ENCODE measurements at places on chromosomes 12 and 14.
A peak's percentile ranks its signal among the peaks of the same experiment; 100 is the strongest.

GRCh38 chr14:30884901-30885300 is 10.5 kb downstream of the COCH start:
- H3K27ac ChIP-seq: no peak overlapping the region
- no peak for DNase-seq
- no peaks in the 10 kb centered on the region for H3K36me3 ChIP-seq
- 0 out of 2 replicates have a peak, but pooled peaks cover 6% of the 10 kb centered on the region for H3K4me1 ChIP-seq
- H3K27me3 ChIP-seq: no peaks in the 10 kb centered on the region

DNA sequence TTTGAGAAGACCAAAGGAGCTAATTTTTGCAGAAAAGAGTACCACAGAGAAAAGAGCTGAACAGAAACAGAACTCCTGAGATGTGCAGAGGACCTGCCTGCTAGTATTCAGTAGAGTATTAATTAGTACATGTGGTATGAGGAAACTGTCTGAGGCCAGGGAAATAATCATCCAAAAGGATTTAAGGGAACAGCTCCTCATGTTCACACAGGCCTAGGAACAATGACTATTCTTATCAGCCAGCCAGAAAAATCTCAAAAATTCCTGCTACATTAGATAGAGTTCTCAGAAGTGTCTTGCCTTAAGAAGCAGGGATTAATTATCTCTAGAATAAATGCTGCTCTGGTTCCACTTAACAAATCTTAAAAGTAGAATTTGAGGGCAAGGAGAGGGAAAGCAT is 36.4 kb downstream of the PKP2 start:
- H3K4me1 ChIP-seq: no peaks in the 10 kb centered on the region
- H3K27me3 ChIP-seq: no peaks in the 10 kb centered on the region
- H3K4me3 ChIP-seq: no peak overlapping the region

DNA sequence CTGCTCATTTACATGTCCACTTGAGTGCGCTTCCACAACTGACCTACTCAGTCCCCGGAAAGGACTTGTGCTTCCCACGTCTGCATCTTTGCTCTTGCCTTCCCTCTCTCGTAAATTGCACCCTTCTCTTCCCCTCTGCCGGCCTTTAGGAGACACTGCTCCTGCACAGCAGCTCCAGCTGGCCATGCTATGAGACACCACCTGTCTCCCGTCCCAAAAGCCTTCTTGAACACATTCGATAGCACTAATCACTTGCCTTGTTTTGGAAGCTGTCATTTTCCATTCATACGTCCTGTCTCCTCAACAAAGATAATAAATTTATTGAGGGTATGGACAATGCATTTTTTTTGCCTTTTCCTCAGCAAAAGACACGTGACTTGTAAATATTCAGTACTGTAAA is 15.7 kb upstream of the KCNA1 start:
- H3K4me1 ChIP-seq: no peaks in the 10 kb centered on the region
- H3K4me3 ChIP-seq: no peak overlapping the region
- no peak overlapping the region for H3K27ac ChIP-seq
- no peaks in the 10 kb centered on the region for H3K36me3 ChIP-seq
- H3K27me3 ChIP-seq: no peaks in the 10 kb centered on the region

GRCh38 chr12:88035271-88035906 is 6.2 kb upstream of the C12orf50 start:
- no peaks in the 10 kb centered on the region for H3K27me3 ChIP-seq
- peak overlapping the region; percentile 82 for H3K4me3 ChIP-seq
- peaks cover 13% of the 10 kb centered on the region for H3K4me1 ChIP-seq
- peak overlapping the region; percentile 46 for H3K27ac ChIP-seq

GRCh38 chr12:49232940-49233841 is 31.7 kb upstream of the TUBA1C start:
- H3K27ac ChIP-seq: no peak overlapping the region
- H3K4me3 ChIP-seq: no peak overlapping the region
- no peak for DNase-seq
- no peaks in the 10 kb centered on the region for H3K27me3 ChIP-seq
- peaks cover 4% of the 10 kb centered on the region for H3K4me1 ChIP-seq

- no peak within 1 kb of the TSS for H3K27ac ChIP-seq
- no peak within 1 kb of the TSS for H3K4me3 ChIP-seq
- H3K27me3 ChIP-seq: peaks cover 78% of the 10 kb centered on the region
- H3K4me1 ChIP-seq: no peaks in the 10 kb centered on the region
- DNase-seq: peak; percentile 13
- H3K36me3 ChIP-seq: no peaks in the 10 kb centered on the region
Measured at GRCh38 chr14:101561145-101561896, at the start of gene DIO3. TSS of gene DIO3 (plus strand) at chr14:101561495.

DNA sequence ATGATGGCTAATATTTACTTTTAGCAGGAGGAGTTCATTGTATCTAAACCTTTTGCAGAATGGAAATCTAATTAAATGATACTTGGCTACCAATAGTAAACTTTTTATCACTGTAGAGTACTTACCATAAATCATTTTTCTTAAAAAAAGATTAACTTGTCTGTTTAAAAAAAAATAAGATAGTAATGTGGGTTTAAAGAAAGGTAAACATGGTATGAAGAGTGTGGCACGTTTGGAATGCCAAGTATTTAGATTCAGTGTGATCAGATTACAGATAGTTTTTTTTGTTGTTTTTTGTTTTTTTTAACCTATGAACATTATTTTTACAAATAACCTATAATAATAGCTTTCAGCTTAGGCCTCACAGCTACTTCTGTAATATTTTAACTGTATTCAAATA is 25.8 kb downstream of the KTN1 start:
- H3K27me3 ChIP-seq: no peaks in the 10 kb centered on the region
- H3K4me1 ChIP-seq: peaks cover 52% of the 10 kb centered on the region
- no peak overlapping the region for H3K4me3 ChIP-seq
- DNase-seq: no peak

DNA sequence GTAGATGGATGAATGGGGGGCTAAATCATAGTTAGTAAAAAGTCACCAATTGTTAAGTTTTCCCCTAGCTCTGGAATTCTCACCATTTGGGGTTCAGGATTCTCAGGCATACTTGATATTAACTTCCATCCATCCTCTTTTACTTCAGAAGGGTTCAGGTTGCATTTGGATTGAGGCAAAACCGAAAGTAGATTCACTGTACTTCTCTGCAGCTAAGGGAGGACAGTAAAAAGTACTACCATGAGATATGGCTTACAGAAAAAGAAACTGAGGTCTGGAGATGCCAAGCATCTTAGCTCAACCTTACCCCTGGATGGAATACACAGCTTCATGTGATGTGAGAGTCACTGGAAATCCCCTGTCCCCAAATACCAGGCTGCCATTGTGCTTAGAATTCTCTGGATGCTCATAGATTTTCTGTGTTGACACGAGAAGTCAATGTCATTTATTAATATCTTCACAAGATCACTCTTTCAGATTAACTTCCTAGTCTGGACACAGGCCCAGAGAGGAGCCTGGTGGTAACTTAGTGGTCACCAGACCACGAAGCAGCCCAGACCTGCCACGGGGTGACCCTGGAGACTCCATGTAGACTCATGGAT is 87.1 kb downstream of the SSPN start:
- no peaks in the 10 kb centered on the region for H3K27me3 ChIP-seq
- H3K4me1 ChIP-seq: no peaks in the 10 kb centered on the region
- no peaks in the 10 kb centered on the region for H3K36me3 ChIP-seq
- no peak overlapping the region for H3K4me3 ChIP-seq
- no peak for DNase-seq
- no peak overlapping the region for H3K27ac ChIP-seq

GRCh38 chr14:81211844-81212243 is 8.9 kb downstream of the GTF2A1 start:
- no peaks in the 10 kb centered on the region for H3K27me3 ChIP-seq
- DNase-seq: peak; percentile 60
- H3K36me3 ChIP-seq: peaks cover 34% of the 10 kb centered on the region
- H3K4me3 ChIP-seq: no peak overlapping the region

GRCh38 chr14:56284641-56285040 is 166.4 kb downstream of the PELI2 start:
- H3K27me3 ChIP-seq: no peaks in the 10 kb centered on the region
- H3K36me3 ChIP-seq: no peaks in the 10 kb centered on the region
- no peaks in the 10 kb centered on the region for H3K4me1 ChIP-seq

DNA sequence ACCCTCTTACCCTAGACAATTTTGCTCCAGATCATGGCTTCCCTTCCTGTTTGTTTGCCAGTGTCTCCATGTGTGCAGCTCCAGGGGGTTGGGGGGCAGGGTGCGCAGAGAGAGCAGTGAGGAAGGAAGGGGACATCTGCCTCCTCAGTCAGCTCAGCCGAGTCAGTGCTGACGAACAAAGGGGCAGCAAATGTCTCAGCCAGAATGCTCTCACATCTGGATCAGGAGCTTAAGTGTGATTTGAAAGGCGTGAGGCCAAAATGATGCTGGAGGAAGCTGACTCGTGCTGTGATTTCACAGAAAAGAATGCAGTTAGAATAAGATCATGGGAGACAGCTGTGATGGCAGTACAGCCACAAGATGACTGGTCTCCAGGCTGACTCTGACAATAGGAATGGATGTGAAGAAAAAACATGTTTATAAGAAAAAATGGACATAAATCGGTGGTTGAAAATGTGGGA is 27.1 kb upstream of the CDK17 start:
- 0 out of 2 replicates have a peak, but pooled peaks cover 8% of the 10 kb centered on the region for H3K36me3 ChIP-seq
- no peaks in the 10 kb centered on the region for H3K27me3 ChIP-seq
- H3K27ac ChIP-seq: peak overlapping the region; percentile 99
- H3K4me1 ChIP-seq: peaks cover 48% of the 10 kb centered on the region

DNA sequence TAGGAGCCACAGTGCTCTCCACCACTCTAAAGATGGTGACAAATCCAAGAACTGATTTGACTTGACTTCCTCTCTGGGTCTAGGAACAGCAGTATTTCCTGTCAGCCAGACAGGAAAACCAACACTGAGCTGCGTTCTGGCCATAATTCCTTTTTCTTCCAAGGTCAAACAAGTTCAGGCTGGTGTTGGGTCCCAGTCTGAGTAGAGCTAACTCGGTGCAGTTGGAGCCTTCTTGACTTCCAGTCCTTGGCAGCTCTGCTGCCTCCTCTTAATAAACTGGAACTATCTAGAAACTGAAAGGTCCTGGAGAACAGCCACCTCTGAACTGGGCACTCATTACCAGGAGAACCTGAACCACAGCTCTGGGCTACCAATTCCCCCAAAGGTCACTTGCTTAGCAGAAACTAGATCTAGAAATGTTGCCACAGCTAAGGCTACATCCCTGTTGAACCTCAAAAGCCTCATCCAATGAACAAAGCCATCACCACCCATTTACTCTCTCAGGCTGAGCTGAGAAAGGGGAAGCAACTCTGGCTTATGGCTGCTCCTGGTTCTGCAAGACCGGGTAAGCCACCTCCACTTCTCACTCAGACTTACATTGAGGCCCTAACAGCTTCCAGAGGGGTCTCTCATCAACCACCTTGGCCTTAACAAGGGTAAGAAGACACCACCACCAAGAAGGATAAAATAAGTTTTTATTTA is 27.7 kb downstream of the MAX start:
- no peak for DNase-seq
- no peaks in the 10 kb centered on the region for H3K27me3 ChIP-seq
- H3K27ac ChIP-seq: no peak overlapping the region
- H3K4me1 ChIP-seq: no peaks in the 10 kb centered on the region
- H3K4me3 ChIP-seq: no peak overlapping the region

DNA sequence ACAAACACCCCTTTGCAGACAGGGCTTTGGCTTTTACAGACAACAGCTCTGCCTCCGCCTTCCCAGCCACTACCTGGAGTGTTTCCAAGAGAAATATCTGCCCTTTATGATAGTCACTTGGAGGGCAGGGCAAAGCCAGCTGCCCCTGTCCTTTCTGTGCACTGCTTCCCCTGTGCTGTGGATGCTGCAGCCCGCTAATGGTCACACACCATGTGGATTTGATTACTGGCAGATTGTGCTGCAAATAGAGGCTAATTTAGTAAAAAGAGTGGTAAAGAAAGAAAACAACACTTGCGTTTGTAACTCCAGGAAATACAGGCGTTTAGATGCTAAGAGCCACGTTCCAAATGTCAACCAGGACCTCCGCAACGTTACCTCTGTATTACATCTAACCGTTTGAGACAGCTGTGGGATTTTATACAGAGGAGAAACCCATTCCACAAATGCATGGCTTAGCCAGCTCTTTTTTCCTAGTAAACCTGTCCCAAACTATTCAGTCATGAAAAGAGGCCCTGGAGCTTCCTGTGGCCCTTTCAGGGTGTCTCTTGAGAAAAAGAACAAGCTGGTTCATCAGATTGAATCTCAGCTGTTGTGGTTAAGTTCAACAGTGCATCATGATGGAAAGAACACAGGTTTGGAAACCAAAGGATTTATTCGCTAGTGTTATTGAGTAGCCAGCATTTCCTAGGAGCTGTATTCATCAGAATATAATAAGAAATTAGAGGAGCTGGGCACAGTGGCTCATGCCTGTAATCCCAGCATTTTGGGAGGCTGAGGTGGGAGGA is 30.1 kb upstream of the PWP1 start:
- H3K36me3 ChIP-seq: no peaks in the 10 kb centered on the region
- no peak overlapping the region for H3K27ac ChIP-seq
- DNase-seq: no peak

GRCh38 chr14:59811815-59812214 is 58.8 kb downstream of the RTN1 start:
- no peak for DNase-seq
- H3K36me3 ChIP-seq: no peaks in the 10 kb centered on the region
- no peak overlapping the region for H3K4me3 ChIP-seq

GRCh38 chr12:48296586-48297282 is 54.0 kb downstream of the ZNF641 start:
- peak; percentile 82 for DNase-seq
- no peaks in the 10 kb centered on the region for H3K4me1 ChIP-seq
- no peaks in the 10 kb centered on the region for H3K27me3 ChIP-seq
- no peaks in the 10 kb centered on the region for H3K36me3 ChIP-seq
- no peak overlapping the region for H3K27ac ChIP-seq

- H3K27me3 ChIP-seq: no peaks in the 10 kb centered on the region
- H3K4me3 ChIP-seq: no peak overlapping the region
- no peaks in the 10 kb centered on the region for H3K36me3 ChIP-seq
- DNase-seq: peak; percentile 59
- H3K4me1 ChIP-seq: peaks cover 9% of the 10 kb centered on the region
- H3K27ac ChIP-seq: no peak overlapping the region
Measured at GRCh38 chr12:102300824-102301461, 103.3 kb upstream of the PMCH start.

DNA sequence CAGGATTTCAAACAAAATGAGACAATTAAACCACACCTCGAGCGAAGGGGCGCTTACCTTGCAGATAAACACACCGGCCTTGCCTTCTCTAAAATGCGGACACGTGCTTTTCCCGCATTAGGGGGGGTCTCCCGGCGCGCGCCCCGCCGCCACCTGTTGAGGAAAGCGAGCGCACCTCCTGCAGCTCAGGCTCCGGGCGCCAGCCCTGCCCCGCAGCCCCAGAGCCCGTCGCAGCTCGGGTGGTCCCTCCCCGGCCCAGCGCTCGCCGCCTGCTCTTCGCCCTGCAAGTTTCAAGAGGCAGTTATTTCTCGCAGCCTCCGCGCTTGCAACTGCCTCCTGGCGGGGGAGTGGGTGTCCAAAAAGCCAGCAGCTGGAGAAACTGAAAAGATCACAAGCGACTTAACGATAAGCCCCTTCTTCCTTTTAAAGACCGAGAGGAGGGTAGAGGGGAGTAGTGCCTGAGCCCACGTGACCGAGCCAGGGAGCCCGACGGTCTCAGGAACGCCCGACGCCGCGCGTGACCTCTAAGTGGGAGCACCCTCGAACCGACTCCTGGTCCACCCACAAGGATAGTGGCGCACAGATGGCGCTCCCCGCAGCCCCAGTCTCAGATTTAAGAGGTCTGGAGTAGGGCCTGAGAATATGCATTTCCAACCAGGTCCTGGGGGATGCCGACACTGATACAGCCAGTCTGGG is at the start of gene ESR2:
TSS of gene ESR2 (minus strand) at position 396 of the 696 bp plus-strand sequence. CDS start 11,386 bp downstream, outside the sequence.
- H3K27me3 ChIP-seq: peaks cover 60% of the 10 kb centered on the region
- H3K27ac ChIP-seq: no peak within 1 kb of the TSS
- H3K4me1 ChIP-seq: peaks cover 12% of the 10 kb centered on the region
- no peaks in the 10 kb centered on the region for H3K36me3 ChIP-seq
- peak; percentile 57 for DNase-seq

Measured in GM23248 (cell line).